GM12864 (cell line): ENCODE measurements at places on chromosomes 11 and 22.
A peak's percentile ranks its signal among the peaks of the same experiment; 100 is the strongest.

GRCh38 chr11:102435688-102436087 lies 16.9 kb downstream of the TMEM123 start:
- no peak for DNase-seq

GRCh38 chr11:132942611-132943356 lies 589.5 kb downstream of the OPCML start:
- DNase-seq = no peak

DNA sequence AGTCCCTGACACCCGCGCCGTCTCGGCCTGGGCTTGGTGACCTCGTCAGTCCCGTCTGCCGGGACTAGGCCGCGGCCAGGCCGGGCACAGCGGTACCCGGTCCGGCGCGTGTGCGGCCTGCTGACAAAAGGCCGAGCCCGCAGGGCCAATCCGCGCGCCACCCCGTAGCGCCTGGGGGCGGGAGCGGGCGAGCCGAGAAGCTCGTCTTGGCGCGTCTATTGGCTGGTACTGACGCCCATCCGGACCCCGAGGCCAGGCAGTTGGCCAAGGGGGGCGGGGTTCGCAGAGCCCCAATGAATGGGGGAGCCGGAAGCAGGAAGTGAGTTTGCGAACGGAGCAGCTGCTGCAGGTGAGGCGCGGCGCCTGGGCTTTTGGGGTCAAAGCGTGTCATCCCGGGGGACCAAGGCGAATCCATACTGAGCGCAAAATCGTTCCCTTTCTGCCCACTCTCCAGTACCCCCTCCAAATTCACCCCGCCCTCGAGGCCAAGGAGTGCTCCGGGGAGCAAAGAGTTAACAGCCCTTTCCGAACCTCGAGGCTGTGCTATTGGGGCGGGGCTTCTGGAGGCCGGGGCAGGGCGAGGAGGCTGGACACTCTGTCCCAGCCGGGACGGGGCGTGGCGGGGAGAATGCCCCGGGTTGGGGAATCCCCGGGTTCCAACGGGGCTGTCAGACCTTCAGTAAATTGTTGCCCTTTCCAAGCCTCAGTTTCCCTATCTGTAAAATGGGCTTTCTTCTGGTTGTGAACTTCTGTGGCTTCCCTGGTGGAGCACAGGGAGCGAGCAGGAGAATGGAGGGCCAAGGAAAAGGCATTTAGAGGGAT lies at the start of gene DPP3:
DPP3 (plus strand) TSS at position 318 of the 822 bp plus-strand sequence. CDS start 1,767 bp downstream, outside the sequence.
- DNase-seq = peak; percentile 86

- no peak for DNase-seq
Measured at GRCh38 chr11:28743061-28743550, 634.9 kb downstream of the METTL15 start.

GRCh38 chr11:104866815-104867214 lies 31.4 kb downstream of the CASP12 start:
- no peak for DNase-seq

GRCh38 chr11:31895926-31896325 lies 84.8 kb upstream of the PAX6 start:
- DNase-seq = no peak

DNA sequence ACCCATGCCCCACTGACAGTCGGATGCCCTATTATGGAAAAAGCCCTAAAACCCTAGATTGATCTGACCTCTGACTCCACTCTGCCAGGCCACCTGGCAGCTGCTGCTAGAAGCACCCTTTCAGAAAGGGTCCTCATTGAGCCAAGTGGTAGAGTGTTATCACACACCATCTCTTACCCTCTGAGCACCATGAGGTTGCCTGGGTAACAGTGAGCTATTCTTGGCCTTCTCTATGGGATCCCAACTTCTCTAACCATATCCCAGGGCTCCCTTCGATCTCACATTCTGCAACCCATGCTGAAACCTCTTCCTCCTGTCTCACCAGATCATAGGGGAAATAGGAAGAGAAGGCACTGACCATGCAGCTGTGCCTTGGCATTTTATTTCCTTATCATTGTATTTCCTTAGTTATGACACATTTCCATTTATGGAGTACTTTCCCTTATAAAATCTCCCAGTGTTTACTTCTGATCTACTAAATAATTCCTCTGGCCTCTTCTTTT lies 52.7 kb downstream of the MPPED2 start:
- no peak for DNase-seq

DNA sequence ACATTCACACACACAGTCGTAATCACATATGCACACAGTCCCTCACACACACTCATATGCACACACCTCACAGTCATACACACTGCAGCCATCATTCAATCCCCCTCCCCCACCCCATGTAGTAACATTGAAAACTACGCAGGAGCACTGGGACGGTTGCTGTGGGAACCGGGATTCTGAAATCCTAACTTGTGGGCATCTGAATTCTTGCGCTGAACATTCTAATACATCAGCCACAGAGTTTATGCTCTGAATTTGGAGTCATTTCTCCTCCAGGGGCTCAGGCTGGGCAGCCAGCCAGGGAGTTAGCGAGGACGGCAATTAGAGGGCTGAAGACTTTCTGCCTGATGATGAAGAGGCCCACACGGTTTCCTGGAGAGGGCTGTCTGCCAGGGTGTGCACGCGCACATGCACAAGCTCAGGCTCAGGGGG lies 32.7 kb downstream of the CD6 start:
- no peak for DNase-seq
